ENCODE measurements at places on chromosomes 11 and 22.

- no peak for DNase-seq
Observed at GRCh38 chr22:22702237-22703202, 58.1 kb downstream of the GGTLC2 start.

- no peak for DNase-seq
Observed at GRCh38 chr11:108620958-108621772, 27.6 kb upstream of the EXPH5 start.

DNA sequence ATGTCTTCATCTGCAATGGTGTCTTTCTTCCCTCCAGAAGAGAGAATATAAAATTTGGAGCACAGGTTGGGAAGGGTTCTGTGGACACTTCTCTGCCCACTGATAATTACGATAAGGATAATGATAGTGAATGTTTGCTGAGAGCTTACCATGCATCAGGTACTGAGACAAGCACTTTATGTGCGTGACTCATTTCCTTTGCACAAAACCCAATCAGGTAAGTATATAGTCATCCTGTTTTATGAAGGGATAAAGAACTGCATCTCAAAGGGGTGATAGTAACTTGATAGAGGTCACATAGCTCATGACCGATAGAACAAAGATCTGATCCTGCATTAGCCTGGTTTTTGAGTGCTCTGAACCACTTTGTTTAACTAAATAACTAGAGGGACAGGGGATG is 9.4 kb downstream of the DRD2 start:
- no peak for DNase-seq

DNA sequence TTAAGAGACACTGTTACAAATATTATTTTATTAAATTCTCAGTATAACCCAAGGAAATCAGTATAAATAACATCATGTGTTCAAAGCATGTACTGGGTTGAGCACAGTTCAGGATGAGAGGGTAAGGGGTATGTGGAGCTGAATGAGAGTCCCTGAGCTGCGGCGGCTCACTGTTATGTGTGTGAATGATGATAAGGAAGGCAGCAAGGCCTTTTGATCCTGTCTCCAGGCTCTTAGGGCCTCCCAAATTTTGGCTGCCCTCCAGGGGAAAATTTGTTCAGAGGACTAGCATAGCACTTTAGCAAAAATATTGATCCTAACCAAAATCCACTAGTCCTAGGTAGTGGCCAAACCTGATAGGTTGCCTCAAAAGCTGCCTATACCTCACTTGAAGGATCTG is 86.1 kb upstream of the SPON1 start:
- DNase-seq, result no peak

GRCh38 chr11:134517621-134518293 is 105.7 kb upstream of the B3GAT1 start:
- no peak for DNase-seq

DNA sequence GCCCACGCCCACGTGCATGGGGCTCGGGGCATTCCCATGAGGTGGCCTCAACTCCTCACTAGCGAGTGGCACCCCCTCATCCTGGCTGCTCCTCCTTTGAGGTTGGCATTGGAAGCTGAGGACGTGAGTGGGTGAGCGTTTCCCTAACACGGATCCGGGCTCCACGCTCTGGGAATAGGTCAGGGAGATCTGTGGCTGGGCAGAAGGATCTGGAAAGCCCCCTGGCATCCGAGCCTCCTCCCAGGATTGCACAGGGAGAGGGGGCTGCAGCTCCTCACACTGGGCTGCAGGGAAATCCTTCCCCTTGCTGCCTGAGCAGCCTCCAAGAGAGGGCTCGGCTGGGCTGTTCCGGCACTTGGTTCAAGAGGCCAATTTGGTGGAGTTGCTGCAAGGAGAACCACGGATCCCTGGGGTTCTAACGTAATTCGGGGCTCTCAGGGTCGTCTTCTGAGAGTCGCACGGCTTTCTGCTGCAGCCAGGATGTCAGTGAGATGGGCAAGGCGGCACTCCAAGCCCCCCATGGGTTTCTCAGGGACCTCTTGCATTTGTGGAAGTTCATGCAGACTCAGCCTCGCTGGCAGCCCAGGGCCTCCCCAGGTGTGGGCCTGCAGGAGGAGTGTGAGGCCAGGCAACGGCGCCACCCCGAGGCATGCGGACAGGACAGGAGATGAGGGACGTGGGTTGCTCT is 1119.0 kb downstream of the BRD1 start:
- no peak for DNase-seq

DNA sequence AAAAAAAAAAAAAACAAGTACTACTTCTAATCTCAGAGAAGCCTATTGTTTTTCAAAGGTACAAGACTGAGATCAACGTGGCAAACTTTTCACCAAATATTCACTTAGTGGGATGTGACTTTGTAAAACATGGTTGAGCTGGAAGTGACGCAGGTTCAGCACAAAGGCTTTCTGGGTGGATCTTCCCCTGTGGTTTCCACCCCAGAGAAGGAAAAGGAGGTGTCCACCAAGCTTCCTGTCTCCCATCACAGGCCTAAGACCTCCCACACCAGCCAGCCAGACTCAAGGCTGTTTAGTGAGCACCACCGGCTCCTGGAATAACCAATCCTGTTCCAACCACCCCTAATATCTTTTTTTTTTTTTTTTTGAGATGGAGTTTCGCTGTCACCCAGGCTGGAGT is 5.7 kb downstream of the TMEM184B start:
- DNase-seq, result no peak

DNA sequence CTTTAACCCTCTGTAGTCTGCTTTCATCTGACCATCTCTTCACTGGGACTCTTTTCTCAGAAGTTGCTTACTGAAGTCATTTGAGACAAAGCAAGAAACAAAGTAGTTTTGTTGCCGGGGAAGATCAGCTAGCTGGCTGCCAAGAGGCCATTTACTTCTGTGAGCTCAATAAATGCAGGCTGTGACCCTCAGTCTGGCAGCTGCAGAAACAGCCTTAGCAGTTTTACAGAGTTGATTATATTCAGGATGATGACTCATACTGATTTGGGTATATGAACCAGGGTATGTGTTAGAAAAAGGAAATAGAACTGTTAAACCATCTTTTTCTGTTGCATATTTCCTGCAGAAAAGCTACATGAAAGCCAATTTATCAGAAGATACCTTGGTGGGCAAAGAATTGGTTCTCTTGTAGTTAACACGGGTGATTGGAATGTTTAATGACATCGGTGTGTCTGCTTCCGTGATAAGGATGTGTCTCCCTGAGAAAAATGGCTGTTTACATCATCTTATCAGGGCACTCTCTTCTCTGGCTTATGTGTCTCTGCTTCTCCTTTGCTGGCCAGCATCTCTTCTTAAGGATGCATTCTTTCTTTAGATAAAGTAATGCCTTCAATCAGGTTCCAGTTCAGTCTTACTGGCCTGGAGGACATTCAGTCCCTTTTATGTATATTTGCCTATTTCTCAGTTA is 18.5 kb downstream of the FIBIN start:
- DNase-seq, result no peak

DNA sequence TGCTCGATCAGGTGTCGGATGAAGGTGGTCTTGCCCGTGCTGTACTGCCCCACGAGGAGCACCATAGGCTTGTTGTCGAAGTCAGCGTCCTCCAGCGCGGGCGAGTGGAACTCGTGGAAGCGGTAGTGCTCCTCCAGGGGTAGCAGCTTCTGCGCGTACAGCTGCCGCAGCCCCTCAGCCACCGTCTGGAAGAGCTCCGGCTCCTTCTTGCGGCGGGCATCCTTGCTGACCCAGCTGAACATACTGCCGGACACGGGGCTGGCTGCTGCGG is 263 bp downstream of the EHD1 start:
- DNase-seq, result no peak

DNA sequence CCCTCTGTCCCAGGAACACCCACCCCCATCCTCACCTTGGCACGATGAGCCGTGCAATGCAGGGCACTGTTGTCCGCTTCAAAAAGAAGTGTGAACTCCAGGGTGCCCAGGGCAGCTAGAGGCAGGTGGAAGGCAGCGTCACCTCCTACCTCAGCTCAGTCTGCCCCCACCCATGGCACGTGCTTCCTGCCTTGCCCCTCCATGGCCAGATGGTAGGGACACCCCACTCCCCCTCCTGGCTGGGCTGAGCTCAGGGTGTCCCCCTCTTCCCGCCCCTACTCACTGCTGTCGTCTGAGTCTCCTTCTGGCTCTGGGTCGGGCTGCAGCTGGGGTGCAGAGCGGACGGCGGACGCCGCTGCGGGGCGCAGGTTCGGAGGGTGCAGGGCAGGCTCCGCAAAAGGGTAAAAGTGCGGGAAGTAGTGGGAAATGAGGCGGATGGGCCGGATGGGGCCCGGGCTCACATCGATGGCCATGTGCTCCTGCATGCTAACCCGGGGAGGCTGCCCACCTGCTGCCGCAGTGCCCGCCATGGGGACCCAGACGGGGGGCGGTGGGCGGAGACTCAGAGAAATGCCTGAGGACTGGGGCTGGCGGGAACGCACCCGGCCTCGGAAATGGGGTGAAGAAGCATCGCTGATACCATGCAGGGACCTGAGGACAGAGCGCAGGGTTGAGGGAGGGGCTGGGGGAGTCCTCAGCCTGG is 9.1 kb downstream of the NDUFV1 start:
- no peak for DNase-seq

DNA sequence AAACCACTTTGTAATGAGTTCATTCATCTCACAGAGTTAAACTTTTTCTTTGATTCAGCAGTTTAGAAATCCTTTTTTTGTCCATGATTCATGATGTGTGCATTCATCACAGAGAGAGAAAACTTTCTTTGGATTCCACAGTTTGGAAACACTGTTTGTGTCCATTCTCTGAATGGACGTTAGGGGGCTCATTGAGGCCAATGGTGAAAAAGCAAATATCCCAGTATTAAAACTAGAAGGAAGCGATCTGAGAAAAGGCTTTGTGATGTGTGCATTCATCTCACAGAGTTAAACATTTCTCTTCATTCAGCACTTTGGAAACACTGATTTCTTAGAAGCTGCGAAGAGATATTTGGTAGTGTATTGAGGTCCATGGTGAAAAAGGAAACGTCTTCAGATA is 155.6 kb upstream of the TRIM48 start:
- no peak for DNase-seq

GRCh38 chr11:72639502-72640375 is 34.5 kb downstream of the PDE2A start:
- no peak for DNase-seq

- DNase-seq, result no peak
Observed at GRCh38 chr11:11588891-11589290, 32.9 kb downstream of the GALNT18 start.

GRCh38 chr22:37157516-37158285 is 8.0 kb upstream of the IL2RB start:
- DNase-seq, result no peak

GRCh38 chr11:97751405-97751804 is 1269.3 kb upstream of the CNTN5 start:
- DNase-seq, result no peak

DNA sequence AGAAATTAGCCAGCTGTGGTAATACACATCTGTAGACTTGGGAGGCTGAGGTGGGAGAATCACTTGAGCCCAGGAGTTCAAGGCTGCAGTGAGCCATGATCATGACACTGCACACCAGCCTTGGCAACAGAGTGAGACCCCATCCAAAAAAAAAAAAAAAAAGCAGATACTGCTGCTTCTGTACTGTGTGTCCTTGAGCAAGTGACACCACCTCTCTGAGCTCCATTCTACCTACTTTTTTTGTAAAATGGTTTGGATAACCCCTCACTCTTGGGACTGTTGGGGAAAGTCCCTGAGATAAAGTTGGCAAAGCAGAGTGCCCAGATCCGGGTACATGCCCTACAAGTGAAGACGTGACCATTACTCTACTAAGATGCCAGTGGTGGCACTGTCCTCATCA is 2.7 kb downstream of the SEC14L3 start:
- DNase-seq, result no peak

DNA sequence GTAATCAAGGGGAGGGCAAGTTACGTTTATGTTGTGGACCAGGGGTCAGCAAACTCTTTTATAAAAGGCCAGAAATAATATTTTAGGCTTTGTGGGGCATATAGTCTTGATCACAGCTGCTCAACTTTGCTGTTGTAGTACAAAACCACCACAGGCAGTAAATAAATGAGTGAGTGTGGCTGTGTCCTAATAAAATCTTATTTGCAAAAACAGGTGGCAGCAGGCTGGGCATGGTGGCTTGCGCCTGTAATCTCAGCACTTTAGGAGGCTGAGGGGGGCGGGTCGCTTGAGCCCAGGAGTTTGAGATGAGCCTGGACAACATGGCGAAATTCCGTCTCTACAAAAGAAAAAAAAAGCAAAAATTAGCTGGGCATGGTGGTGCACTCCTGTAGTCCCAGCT is 57.9 kb upstream of the NUP160 start:
- DNase-seq, result no peak

DNA sequence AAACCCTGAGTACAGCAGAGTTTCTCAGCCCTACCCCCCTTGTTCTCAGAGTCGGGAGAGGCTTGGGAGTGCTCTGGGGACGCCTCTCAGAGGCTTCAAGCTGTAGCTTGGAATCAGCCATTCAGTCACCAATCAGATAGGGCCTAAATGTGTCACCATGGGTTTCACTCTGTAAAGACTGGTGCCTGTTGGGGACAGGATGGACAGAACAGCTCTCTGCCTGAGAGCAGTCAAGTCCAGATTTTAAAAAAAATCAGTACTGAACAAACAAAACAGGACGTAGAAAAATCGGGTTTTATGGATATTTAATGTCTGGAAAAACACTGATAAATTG is 1.3 kb downstream of the FADD start:
- DNase-seq, result no peak

DNA sequence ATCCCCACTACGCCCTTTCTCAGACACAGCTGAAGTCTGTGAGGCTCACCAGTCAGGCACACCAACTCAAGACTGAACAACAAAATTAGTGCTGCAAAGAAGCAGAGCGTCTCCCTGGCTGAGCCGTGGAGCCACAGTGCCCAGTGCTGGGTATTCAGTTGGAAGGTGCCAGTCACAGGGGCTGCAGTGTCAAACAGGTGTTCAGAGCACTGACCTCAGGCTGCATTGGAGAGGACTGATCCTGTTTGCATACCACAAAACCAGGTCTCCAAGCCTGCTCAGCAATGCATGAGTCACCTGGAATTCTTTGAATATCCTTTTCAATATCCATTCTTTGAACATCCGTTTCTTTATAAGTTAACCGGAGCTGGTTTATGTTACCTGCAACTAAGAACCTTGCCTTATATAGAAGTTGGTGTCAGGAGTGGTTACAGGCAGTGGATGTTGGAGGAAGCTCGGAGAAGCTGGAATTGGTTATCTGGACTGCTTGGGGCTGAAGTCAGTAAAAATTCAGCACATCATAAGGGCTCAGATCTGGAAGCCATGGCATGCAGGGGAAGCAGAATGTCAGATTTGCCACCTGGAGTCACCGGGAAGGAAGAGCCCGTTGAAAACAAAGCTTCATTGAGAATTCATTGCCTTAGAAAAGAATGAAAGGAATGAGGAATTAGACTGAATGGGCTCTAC is 30.3 kb downstream of the PDGFB start:
- DNase-seq, result no peak

- no peak for DNase-seq
Observed at GRCh38 chr22:41471568-41471967, 2.7 kb downstream of the ACO2 start.

- DNase-seq, result no peak
Observed at GRCh38 chr22:47128622-47129215, 366.3 kb downstream of the TBC1D22A start.

- no peak for DNase-seq
Observed at GRCh38 chr11:36703055-36703404, 105.0 kb upstream of the RAG2 start.

GRCh38 chr22:41344189-41344788 is 37.5 kb upstream of the TEF start:
- no peak for DNase-seq

GRCh38 chr22:46481386-46481785 is 56.0 kb downstream of the CELSR1 start:
- no peak for DNase-seq
